ENCODE measurements at places on chromosomes 7 and 10.

DNA sequence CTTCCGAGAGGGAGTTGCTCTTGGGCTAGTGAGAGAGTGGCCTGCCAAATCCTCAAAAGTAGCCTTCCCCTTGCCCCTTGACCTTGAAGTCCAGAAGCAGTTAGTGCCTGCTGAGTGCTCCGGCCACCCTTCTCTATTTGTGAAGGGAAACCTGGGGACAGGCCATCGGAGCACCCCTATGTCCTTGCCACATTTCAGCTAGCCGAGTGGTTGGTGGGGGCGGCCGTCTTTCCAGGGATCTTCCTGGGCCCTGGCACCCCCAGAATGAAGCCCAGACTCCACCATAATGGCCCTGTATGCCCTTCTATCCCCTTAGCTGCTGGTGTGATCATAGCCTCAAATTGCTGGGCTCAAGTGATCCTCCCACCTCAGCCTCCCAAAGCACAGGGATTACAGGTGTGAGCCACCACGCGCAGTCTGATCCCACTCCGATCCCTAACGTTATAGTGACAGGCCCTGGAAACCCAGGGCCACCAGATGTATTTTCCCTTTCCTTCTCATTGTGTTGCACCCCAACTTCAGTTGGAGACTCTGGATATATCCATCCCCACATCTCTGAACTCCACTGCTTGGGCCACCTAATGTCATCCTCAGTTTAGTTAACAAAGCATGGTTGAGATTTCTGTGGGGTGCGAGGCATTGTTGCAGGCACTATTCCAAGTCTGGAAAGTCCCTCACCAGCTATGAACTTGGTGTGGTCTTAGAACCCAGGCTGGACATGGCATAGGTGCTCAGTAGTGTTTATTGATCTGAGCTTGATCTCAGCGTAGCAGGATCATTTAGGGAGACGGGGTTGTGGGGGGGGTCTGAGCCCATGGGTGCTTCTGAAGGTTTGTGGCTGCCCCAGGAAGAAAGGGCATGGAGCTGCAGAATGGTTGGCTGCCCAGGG is 1.6 kb downstream of the TSPAN14 start:
- DNase-seq, result no peak

- DNase-seq, result peak; percentile 55
Measured at GRCh38 chr10:31754803-31755624, 173.6 kb downstream of the ARHGAP12 start.

- no peak for DNase-seq
Measured at GRCh38 chr10:7255517-7255916, 155.3 kb downstream of the SFMBT2 start.

- DNase-seq, result no peak
Measured at GRCh38 chr7:1609023-1609422, 39.2 kb upstream of the PSMG3 start.

GRCh38 chr7:38296059-38296857 is 22.8 kb upstream of the TARP start:
- no peak for DNase-seq

GRCh38 chr10:130141460-130141859 is 5.3 kb downstream of the GLRX3 start:
- DNase-seq, result no peak

DNA sequence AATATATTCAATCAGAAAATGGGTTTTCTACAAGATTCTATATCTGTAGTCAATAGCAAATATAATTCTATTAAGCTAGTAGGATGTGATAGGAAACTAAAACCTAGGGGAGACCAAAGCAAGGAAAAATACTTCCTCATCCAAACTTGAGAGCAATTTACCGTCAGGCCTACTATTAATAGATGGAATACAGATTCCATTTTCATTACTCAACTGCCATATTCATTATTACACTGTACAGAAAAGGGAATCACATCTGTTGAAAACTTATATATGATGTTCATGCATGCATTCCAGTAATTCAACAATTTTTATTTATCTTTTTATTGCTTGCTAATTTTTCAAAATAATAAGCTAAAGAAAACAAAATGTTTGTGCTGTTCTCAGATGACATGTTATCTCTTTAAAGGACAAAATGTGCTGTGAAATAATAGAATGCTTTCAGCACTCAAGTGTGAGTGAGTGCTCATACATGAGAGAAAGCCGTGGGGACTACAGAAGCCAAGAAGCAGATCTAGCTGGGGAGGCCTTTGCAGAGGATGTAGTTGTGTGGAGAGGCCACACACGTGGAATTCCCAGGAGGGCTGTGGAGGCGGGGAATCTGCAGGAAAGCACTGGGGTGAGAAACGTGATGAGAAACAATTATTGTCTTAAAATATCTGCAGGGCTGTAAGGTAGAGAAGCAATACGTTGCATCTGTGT is 110.0 kb downstream of the EGFR start:
- DNase-seq, result no peak

- DNase-seq, result no peak
Measured at GRCh38 chr7:104963991-104964385, 50.0 kb upstream of the KMT2E start.

DNA sequence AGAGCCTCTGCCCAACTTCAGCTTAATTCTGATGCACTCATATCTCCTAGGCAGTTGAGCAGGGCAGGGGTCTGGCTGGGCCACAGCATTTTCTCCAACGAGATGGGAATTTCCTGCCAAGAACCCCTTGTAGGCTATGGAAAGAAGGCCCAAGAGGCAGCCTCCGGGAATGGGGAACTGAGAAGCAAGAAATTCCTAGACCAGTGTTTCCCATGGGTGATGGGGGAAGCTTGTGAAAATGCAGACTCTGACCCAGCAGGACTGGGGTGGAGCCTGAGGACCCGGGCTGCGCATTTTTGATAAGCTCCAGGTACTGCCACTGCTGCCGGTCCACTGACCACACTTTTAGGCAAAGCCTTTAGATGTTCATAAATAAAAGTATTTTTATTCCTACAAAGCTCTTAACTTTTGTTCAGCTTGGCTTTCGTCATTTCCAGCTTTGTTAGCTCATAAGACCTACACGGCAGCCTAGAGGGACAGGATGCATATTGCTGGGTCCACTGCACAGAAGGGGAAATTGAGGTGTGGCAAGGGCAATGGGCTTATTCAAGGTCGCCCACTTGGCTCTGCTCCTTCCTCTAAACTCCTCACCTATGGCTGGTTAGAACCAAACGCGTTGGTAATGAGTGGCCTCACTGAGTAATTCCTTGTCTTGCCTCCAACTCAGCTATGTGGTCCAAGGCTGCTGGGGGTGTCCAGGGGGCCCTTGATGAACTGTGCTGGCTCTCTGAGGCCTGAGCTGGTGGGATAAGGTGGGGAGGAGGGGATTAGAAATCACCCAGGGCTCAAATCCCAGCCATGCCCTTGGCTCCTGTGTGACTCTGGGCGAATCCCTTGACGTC is 29.5 kb downstream of the ZCCHC24 start:
- no peak for DNase-seq

DNA sequence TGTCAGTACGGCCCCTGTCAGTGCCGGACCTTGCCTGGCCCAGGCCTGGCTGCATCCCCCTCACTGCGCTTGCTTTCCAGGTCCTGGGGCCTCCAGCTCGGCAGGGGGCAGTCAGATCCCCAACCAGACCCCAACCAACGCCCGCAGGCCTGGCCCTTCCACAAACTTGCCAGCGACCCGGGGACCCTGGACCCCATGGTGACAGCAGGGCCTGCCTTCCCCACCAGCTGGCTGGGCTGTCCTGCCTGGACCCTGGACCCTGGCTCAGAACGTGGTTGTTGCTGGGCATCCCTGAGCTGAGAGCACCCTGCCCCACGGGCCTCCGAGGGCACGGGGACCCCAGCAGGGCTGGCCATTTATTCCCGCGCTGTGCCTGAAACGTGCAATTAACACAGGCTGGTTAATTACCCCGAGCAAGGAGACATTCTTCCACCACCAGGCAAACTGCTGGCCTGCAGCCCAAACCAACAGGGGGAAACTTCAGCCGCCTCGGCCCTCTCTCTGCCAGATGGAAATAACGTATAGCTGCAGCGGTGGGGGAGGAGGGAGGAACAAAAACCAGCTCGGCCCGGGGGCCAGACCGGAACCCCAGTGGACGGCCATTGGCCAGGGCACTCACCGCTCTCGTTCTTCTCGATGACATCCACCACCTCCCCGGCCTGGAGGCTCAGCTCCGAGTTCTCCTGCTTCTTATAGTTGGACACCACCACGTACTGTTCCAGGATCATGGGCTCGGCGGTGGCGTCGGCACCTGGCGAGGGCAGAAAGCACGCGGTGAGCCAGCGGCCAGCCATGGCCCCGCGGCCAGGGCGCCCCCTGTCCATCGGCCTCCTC is 167.1 kb downstream of the NEURL1 start:
- DNase-seq, result no peak

DNA sequence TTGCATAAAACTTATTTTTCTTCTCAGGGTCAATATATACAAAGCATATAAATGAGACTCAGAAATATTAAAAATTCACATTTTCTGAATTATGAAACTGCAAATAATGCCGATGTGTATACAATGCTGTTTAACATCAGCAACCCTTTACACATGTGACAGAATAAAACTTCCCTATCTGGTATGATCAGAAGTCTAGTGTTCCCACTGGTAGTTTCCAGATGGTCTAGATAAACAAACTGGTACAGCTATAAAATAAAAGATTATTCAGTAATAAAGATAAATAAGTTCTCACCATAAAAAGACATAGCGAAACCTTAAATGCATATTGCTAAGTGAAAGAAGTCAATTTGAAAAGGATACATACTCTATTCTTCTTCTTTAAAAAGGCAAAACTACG is 7.9 kb downstream of the POLR1F start:
- DNase-seq, result no peak

- no peak for DNase-seq
Measured at GRCh38 chr10:86303626-86304025, 63.0 kb downstream of the GRID1 start.

GRCh38 chr10:130923596-130923995 is 387.9 kb downstream of the TCERG1L start:
- no peak for DNase-seq

DNA sequence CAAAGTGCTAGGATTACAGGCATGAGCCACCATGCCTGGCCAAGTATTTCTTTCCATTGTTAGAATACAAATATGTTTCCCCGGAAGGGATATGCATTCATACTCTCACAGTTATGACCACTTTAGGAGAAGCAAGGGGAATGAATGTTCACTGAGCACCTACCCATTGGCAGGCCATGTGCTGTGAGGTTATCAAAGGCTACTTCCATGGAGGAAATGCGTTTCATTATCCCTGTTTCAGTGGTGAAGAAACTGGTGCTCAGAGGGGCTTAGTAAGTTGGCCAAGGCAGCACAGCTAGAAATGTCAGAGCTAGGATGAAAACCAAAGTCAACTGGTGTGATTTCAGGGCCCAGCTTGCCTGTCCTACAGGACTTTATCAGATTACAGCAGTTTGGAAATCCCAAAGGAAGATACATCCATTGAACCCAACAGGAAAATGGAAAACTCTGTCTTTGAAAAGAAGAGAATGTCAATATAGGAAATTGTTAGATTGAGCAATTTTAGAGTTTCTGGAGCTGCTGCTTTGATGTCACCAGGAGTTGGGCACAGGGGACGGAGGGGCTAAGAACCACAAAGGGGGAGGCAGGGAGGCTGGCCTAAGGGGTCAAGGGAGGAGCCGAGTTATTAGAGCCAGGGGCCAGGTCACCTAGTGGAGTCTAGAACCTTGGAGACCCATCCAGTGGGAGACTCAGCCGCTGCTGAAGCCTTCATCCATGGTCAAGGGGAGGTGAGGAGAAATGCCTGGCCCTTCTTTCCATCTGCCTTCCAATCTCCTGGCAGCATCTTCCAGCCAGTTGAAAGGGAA is 319.8 kb downstream of the FRMD4A start:
- DNase-seq, result no peak
